ENCODE measurements at places on chromosomes 11 and 22. TPM values are rescaled to one million over a fixed set of nuclear protein-coding genes. Genes with fewer than 3 reads are reported as not detected.
A peak's percentile ranks its signal among the peaks of the same experiment; 100 is the strongest.

DNA sequence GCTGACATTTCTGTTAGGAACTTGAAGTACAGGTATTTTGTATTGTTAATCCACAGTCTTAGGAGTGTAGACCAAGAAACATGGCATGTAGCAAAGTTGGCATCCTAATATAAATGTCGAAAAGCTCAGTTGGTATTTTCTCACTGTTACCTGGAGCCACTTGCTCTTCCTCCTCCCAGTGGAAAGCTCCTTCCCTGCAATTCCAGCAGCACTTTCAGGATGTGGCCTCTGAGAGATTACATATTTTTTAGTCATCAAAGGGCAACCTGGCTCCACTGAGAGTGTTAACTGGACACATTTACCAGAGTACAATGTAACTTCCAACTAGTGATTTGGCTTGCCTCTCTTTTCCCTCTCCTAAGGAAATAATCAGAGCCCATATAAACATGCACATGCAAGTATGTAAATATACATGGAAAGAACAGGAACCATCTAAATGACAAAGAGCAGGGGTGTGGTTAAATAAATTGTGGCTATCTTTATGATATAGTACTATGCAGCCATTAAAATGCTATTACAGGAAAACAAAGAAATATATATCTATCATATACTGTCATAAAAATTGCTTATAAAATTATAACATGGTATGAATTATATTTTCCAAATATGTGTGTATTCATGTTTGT lies 14.3 kb upstream of the EED start:
- DNase-seq = no peak

DNA sequence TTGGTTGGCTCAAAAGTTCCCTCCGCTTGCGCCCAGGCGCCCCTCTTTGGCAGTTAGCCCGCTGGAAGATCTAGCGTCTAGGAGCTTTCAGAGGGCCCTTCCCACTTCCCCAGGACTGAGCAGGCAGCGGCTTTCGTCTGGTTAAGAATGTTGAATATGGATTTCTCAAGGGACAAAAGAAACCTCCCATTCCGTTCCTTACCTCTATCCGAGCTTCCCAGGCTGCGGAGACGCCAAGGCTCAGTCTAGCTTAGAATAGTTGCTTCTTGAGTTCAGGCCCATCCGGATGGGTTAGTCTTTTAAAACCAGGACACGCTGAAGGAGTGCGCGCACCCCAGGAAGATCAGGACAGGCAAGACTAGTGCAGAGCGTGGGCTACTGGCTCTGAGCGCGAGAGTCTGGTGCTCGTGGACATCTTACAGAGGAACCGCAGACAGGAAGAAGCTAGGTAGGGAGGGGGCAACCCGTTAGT lies 1.6 kb downstream of the NELL1 start:
- DNase-seq = no peak

- no peak for DNase-seq
These were observed 50.7 kb downstream of the TP53I11 start for GRCh38 chr11:44899959-44900358.

GRCh38 chr11:43947003-43947500 lies 4.6 kb downstream of the C11orf96 start:
- DNase-seq = no peak

DNA sequence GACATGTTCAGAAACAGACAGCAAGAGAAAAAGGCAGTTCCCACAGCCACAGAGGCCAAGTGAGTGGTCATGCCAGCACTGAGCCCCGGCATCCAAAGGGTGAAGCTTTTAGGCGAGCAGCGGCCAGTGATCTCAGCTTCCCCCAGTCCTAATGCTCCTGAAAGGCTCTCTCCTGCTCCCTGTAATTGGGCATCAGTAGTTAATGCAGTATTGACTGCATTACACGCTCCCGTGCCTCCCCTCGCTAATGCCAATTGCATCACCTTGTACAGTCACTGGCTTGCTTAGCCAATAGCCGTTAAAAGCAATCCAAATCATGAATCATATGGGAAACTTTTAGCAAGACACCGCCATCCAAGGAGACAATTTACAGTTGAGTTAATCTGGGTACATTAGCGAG lies 4.9 kb downstream of the LMO1 start:
- DNase-seq = peak; percentile 33

GRCh38 chr22:22375576-22376351 lies 131.2 kb downstream of the VPREB1 start:
- DNase-seq = no peak

GRCh38 chr11:89612096-89612495 lies 98.0 kb upstream of the TRIM77 start:
- no peak for DNase-seq

DNA sequence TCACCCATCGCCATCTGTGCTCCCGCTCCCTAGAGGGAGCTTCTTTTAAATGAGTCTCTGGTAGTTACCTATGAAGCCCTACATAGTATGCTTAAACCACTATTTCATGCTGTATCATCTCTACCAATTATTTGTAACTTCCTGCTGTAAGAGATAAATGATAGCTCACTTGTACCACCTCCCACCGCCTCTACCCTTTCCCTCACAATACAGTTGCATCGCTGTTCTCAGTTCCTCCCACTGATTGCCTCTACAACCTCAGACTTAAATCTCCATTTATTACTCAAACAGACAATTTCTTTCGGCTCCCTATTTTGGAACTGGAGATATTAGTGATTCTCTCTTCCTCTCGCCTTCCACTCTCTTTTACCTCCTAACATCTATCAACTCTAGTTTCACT lies 222.9 kb upstream of the ZC3H12C start:
- DNase-seq = no peak

GRCh38 chr11:72418834-72419560 lies 15.3 kb downstream of the CLPB start:
- no peak for DNase-seq

- no peak for DNase-seq
These were observed 66.7 kb downstream of the PISD start for GRCh38 chr22:31595271-31595670.

DNA sequence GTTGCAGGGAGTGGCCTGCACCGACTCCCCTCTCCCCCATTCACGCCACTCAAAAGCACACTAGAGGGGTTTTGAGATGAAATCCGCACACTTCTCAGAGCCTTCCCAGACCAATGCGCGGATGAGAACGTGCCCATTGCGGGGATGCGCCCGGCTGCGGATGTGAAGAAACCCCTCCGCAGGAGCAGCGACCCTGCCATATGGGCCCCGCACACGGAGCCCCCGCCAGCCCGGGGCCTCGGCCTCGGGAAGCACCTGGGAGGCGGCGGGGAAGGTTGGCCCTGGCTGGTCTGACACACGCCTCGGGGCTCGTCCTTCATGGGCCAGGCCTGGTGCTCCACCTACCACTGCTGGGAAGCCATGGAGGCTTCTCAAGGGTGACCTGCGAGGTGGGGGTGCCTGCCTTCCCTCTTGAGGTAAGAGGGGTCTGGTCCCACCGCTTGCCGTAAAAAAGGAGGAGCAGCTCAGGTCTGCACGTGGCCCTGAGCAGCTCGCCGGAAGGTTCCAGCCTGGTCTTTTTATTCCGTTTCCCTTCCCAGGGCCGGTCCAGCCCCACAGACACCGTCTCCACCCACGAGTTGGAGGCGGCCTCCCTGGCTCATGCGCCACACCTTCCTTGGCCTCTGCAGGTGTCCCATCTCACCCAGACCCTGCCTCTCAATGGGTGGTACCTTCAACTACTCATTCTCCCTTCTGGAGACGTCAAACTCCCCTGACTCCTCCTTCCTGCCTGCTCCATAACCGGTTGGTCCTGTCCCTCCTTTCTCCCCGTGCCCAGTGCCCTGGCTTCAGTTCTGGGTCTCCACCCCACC lies 39.4 kb downstream of the TRMU start:
- no peak for DNase-seq

DNA sequence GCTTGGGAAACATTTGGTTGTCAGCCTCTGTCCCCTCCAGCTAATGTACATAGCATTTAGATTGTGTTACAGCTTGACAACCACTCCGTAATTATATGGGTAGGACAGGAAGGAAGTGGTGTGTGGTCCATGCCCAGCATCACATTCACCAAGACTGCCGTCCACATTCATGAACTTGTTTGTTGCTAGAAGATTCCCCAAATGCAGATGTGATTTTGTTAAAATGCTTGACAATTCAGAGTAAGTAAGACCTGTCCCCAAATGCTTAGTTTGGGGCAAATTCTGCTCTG lies 1482.7 kb downstream of the TBC1D22A start:
- DNase-seq = no peak

- DNase-seq = no peak
These were observed 1641.1 kb downstream of the FAM181B start for GRCh38 chr11:81092522-81092921.

- DNase-seq = peak; percentile 76
These were observed 1.4 kb downstream of the CCDC73 start for GRCh38 chr11:32792948-32793475.

DNA sequence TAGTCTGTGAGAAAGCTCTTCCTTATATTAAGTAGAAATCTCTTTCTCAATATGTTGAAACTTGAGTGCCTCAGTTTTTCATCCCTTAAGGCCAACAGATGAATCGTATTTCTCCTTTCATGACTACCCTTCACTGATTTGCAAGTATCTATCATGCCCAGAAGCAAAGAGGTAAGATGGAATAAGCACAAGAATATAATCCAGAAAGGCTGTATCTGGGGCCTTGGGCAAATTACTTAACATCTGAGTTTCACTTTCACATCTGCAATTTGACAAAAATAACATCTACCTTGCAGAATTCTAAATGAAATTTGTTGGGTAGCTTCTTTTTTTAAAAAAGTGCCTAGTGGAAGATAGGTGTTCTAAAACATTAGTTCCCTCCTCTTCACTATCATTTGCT lies 552.4 kb upstream of the ANO5 start:
- DNase-seq = no peak

GRCh38 chr22:44622679-44623078 lies 79.3 kb upstream of the PRR5 start:
- no peak for DNase-seq

DNA sequence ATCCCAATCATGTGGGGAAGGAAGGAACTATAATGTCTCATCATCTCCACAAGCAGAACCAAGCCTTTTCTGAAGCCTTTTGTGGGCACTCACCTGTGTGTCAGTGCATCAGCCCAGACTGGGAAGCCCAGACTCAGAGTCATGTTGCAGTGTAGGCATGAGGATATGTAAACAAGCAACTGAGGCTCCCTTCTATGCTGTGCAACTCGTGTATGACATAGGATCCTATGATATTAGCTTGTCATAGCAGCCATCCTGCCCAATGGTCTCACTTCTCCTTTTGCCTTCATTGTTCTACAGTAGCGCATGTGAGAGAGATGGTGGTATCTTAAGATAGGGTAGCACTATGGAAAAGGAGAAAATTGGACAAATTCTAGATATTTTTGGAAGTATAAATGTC lies 103.4 kb upstream of the OLFML1 start:
- DNase-seq = no peak

GRCh38 chr11:64844330-64845128 lies at the start of gene CDC42BPG:
CDC42BPG (minus strand) TSS chr11:64844653; CDS start chr11:64844569, 84 bp downstream.
- DNase-seq = no peak

GRCh38 chr11:37313266-37313665 lies 715.2 kb upstream of the RAG2 start:
- no peak for DNase-seq

GRCh38 chr11:109957000-109957399 lies 136.2 kb upstream of the ZC3H12C start:
- no peak for DNase-seq

LUZP2 gene
- total RNA-seq = 0.18 TPM

CYB561A3 gene
- total RNA-seq = 37.8 TPM

OR56A1 gene
- 0.13 TPM for total RNA-seq

LRRC56 gene
- 1.4 TPM for total RNA-seq

MYEOV gene
- 1.2 TPM for total RNA-seq

AIFM3 gene
- 2.1 TPM for total RNA-seq

ZBED5 gene
- 56.3 TPM for total RNA-seq

CCDC89 gene
- total RNA-seq = 1.2 TPM

SLC6A5 gene
- not detected for total RNA-seq

TBX10 gene
- not detected for total RNA-seq

GPR152 gene
- total RNA-seq = not detected
